ENCODE measurements at places on chromosomes 5 and 9.

DNA sequence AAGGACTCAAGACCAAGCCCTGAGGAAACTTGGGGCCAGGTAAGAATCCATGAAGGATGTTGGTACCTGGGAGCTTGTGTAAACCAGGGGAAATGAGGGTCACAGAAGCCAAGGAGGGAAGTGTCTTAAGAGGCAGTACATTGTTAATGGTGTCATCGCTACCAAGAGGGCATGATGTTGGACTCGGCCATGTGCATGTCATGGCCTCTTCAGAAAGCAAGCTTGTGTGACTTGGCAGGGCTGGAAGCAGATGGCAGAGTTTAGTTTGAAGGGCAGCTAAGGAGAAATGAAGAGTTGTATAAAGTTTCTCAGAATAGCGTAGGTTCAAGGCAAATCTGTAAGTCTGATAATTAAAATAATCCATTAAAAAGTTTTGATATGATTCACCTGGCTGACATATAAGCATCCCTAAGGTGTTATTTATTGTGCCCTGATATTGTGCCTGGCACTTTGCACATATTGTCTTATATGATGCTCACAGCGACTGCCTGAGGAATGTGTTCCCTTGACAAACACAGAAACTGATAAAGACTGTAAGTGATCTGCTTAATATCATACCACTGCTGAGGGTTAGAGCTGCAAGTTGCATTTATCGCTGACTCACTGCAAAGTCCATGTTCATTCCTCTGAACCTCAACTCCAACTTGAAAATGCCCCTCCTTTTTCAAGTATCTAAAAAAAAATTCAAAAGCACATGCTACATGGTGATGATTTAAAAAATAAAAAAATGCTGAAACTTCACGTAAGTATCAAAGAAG lies 81.3 kb upstream of the PTPN3 start:
- DNase-seq, result no peak

- no peak for DNase-seq
Observed at GRCh38 chr5:173454736-173455598, 126.8 kb upstream of the STC2 start.

GRCh38 chr5:173303878-173304590 lies 24.2 kb downstream of the STC2 start:
- no peak for DNase-seq

GRCh38 chr9:130698514-130698913 lies 4.9 kb downstream of the EXOSC2 start:
- DNase-seq, result no peak

DNA sequence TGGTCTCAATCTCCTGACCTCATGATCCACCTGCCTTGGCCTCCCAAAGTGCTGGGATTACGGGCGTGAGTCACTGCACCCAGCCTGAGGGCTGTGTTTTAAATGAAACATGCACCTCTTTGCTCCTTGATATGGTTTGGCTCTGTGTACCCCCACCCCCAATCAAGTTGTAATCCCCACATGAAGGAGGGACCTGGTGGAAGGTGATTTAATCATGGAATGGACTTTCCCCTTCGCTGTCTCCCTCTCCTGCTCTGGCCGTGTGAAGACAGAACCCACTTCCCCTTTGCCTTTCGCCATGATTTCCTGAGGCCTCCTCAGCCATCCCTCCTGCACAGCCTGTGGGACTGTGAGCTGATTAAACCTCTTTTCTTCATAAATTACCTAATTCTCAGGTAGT lies 12.5 kb upstream of the NOTCH1 start:
- DNase-seq, result no peak

DNA sequence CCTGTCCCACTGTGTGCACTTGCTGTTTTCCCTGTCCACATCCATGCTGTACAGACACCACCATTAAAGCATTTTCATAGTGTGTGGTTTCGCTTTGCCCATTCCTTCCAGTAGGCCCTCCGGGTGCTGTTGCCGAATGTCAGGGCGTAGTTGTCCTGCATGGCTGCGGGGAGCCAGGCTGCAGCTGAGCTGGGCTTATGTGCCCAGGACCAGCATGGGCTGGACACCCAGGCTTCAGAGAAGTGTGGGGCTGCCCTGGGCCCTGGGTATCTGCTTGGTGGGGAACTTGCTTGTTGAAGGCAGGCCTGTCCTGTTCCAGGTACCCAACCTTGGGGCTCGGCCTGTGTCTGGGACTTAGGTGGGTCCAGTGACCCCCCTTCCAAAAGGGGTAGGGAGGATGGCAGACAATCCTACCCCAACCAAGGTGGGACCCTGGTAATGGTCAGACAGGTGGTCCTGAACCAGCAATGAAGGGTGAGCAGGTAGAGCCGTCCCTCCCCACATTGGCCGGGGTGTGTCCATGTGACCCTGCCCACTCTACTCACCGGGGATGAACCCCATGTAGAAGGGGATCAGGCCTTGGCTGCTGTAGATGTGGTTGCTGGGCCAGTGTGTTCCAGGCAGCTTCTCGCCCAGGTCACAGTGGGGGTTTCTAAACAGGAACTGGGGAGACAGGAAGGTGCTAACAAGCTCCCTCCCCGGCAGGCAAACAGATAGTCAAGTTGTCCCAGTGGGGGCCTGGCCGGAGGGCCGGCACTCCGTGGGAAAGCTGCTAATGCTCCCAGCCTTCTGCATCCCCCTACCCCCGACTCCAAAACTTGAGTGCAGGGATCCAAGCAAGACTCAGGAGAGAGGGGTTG lies 2.8 kb downstream of the TUBB4B start:
- DNase-seq, result no peak

DNA sequence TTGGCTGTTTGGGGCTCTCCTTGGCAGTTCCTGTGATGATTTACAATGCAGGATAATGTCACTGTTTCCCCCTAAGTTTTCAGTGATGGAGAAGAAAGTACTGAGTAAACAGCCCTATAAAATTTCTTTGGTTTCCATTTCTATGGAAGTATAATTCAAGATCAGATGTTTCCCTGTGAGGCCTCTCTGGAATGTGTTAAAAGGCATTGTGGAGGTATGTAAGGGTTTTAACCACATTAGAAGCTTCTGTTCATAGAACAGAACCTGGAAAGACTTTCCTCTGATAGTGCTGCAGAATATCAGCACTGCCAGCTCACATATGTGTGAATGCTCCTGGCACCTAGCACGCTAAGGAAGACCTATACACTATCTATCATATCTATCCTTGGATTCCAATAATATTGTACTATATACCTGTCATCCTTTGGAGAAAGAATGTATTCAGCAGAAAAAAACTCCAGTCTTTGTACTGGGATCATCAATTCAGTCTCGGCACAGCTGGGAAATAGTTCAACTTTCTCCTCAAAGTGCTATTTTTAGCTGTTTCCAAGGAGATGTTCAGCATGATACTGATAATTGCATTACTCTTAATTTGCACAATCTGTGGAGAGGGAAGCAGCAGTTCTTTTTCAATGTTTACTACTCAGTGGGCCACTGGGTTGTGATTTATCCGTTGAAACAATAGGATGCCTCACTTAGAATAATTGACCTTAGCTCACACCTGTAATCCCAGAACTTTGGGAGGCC lies 21.9 kb downstream of the TTC1 start:
- no peak for DNase-seq

- DNase-seq, result no peak
Observed at GRCh38 chr5:36870399-36871040, 6.0 kb upstream of the NIPBL start.

GRCh38 chr5:146426853-146427618 lies 20.1 kb upstream of the TCERG1 start:
- no peak for DNase-seq

DNA sequence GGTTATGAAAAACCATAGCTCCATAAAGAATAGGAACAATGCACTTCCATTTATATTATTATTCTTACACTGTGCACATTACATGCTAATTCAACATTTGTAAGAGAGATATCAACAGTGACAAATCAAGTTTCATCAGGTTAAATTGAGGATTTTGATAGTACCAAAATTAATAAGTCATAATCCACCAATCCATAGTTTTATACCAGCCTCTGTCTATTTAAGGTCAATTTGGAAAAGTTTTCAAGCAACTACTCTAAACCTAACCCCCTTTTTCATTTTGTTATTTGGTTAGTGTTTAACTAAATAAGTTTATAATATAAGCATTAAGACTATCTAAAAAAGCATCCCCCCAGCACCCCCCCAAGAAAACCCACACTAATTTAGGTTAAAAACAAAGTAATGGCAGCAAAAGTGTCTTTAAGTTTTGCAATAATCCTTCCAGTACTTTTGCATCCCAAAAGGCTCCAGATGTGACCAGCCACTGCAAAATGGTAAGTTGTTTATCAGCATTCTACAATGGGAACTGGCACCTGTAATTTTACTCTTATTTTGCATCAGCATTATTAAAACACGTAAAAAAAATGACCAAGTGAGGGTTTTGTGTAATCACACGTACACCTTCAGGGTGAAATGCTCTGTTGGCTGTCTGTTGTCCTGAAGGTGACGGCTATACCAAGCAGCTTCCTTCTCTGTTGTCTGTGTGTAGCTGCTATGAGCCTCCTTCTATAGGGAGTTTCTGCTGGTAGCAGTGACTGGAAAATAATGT lies 36.8 kb upstream of the SSBP2 start:
- DNase-seq, result no peak

DNA sequence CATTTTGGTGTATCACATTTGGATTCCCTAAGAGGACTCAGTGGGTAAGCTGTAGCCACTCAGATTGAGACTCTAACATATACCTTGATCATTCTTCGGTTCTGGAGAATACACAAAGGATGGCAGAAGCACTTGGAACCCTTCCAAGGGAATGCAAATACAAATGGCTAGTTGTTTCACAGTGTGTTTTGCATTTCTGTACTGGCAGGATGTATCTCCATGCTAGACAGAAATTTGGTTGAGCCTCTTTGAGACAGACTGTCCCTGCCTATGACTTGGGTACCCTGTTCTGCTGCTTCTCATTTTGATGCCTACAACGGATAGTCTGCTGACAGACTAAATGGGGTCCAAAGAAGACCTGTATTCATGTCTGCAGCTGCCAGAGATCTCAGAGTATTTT lies 273.5 kb downstream of the TMEM38B start:
- no peak for DNase-seq

DNA sequence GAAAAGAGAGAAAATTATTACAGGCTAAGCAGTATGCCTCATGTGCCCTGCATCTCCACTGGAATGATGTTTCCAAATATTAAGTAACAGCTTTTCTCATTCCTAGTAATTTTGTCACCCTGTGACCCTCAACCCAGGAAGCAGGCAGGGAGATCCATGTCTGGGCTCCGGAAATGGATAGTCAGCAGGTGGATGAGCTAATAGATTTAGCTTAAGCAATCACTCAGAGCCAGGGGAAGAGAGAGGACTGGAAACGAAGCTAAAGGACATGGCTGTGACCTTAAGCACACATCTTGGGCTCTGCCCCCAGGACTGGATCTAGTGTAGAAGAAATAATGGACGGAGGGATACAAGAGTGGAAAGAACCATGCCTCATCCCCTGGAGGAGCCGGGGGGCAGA lies 89.5 kb downstream of the ARSB start:
- no peak for DNase-seq

GRCh38 chr5:62386824-62387223 lies 16.9 kb downstream of the DIMT1 start:
- DNase-seq, result no peak

GRCh38 chr9:37036776-37037502 lies 2.9 kb upstream of the PAX5 start:
- DNase-seq, result no peak

- no peak for DNase-seq
Observed at GRCh38 chr5:145980718-145981117, 44.3 kb downstream of the SH3RF2 start.

DNA sequence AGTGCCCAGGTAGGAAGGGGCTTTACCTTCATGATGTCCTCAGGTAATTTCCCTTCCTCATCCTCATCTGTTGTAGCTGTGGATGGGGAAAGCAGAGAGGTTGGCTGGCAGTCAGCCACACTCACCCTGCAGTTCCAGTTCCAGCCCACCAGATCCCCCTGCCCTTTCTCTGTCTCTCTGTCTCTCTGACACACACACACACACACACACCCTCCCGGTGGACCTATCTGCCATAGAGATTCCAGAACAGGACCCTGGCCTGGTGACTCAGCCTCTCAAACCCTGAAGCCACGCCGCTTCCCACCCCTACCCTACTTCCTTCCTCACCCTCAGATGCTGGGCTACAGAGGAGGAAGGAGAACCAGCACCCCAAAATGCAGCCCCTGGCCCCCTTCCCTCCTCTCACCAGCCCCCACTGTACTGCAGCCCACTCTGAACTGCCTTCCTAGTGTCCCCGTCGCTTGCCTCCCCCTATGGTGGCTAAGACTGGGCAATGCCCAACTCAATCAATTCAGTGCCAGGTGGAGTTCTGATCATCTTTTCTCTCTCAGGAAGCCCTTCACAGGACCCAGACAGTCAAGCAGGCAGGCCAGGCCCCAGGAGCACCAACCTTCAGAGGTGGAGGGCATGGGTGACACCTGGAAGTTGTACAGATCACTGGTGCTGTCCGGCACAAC lies 4.8 kb downstream of the IRF1 start:
- no peak for DNase-seq

DNA sequence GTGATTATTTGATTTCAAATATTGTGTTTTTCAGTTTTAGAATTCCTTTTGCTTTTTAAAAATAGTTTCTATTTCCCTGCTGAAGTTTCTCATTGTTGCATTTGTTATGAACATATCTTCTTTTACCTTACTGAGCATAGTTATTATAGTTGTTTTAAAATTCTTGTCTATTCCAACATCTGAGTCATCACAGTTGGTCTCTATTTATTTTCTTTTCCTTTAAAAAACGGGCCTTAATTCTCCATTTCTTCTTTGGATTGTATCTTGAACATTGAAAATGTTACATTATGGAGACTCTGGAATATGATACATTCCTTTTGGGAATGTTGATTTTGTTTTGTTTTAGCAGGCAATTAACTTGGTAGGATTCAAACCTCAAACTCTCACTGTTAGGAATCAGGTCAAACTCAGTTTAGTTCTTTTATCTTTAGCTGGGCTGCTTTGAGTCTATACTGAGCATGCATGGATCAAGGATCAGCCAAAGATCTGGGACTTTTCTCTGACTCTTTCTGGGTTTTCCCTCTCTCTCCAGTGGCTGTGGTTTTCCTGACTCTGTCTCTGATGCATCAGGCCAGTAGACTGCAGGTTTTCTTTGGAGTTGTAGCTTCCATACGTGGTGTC lies 70.3 kb downstream of the TEK start:
- DNase-seq, result no peak

DNA sequence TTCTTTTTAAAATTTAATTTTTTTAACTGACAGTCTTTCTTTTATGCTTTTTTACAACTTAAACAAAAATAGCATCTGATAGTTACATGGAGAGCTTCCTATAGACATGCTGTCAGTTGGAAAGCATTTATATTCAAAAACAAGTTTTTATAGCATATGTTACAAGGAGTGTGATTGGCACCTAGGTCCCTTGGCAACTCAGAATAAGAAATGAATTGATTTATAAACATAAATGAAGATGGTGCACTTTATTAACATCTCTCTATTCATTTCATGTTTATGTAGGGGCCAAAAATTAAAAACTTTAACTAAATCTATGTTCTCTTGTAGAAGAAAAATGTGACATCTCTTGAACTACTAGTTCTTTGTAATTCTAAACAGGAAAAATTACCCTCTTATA lies 153.2 kb downstream of the XRCC4 start:
- no peak for DNase-seq
